ENCODE measurements at places on chromosomes 2 and 18.

- no peak for DNase-seq
Measured at GRCh38 chr2:153197402-153198386, 280.9 kb downstream of the RPRM start.

DNA sequence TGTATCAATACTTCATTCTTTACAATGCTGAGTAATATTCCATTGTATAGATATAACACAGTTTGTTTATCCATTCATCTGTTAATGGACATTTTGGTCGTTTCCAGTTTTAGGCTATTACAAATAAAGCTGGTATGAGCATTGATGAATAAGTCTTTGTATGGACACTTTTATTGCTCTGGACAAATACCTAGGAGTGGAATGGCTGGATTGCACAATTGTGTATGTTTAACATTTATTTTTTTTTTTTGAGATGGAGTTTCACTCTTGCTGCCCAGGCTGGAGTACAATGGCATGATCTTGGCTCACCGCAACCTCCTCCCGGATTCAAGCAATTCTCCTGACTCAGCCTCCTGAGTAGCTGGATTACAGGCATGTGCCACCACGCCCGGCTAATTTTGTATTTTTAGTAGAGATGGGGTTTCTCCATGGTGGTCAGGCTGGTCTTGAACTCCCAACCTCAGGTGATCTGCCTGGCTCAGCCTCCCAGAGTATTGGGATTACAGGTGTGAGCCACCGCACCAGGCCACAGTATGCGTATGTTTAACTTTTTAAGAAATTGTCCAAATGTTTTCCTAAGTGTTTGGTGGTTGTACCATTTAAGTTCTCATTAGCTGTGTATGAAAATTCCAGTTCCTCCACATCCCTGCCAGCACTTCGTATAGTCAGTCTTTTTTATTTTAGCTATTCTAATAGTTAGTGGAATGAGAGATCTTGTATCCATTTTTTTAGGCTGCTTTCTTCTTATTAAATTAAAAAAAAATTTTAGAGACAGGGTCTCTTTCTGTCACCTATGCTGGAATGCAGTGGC, 194.9 kb upstream of the HAAO start:
- no peak for DNase-seq

GRCh38 chr2:178265851-178266250, 71.5 kb downstream of the OSBPL6 start:
- no peak for DNase-seq

DNA sequence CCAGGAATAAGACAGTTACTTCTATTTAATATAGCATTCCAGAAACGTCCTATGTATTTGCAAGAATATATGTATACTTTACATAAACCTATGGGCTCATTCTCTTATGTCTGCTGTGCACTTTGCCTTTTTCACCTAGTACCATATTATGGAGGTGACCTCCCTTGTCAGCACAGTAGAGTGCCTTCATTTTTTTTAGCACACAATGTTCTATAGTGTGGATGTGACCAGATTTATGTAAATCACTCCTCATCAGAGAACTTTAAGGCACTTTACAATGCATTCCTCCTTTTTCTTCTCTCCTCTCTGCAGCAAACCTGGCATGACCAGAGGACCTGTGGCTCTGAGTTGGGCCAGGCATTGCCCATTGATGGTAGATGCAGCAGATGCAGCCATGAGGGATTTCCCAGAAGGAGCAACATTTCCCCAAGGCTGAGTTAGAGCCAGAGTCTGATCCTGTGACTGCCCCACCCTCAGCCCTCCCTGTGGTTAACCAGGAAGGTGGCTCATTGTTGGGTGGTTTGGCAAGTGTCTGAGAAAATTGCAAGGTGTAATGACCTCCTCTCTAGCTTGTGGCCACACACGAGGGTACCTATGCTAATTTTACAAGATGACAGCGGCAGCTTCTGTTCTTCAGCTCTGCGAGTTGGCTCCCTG, 76.5 kb upstream of the DLX2 start:
- DNase-seq, result peak; percentile 14

GRCh38 chr2:27832396-27832795, 57.8 kb downstream of the RBKS start:
- no peak for DNase-seq

DNA sequence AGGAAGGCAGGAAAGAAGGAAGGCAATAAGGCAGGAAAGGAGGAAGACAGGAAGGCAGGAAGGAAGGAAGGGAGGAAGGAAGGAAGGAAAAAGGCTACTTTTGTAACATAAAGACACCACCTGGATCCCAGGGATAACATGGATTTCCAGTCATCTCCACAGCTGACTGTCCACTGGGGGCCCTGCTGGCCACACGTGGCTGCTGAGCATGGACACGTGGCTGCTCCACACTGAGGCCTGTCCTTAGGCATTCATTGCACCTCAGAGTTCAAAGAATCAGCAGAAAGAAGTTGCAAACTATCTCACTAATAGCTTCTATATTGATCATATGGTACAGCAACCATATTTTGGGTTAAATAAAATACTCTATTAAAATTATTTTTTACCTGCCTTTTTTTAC, 130.2 kb upstream of the SALL3 start:
- no peak for DNase-seq

GRCh38 chr2:158317642-158318041, 138.9 kb downstream of the CCDC148 start:
- no peak for DNase-seq

DNA sequence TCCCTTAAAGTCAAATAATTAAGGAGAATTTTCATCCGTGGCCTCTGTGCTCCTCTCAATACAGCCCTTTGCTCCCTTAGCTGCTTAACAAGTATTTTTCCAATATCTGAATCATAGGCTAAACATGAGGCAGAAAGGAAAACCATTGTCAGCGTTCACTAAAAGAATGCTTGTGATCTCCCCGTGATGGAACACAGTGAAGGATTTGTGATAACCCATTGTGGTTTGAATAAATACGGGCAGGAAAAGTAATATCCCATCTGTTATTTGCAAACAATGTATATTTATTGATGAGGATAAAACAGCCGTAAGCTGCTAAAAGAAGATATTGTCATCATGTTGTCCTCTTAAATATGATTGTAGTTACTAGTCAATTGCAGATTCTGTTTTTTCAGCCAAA, 258.1 kb downstream of the NAPG start:
- no peak for DNase-seq

DNA sequence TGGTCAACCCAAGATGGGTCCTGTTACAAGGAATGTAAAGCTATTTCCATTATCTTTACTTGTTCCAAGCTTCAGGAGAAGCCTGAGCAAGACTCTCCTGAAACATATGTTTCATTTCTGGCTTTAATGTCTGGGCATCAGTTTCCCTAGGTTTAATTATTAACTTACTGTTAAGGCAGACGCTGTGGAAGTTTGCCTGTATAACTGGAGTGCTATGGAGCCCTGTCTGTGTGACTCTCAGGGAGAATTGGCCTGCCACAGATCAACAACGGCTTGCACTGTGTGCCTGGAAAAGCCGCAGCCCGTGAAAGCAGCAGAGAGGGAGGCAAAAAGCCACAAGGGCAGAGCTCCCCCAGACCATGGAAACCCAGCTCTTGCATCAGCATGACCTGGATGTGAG, 22.1 kb upstream of the LONRF2 start:
- no peak for DNase-seq

DNA sequence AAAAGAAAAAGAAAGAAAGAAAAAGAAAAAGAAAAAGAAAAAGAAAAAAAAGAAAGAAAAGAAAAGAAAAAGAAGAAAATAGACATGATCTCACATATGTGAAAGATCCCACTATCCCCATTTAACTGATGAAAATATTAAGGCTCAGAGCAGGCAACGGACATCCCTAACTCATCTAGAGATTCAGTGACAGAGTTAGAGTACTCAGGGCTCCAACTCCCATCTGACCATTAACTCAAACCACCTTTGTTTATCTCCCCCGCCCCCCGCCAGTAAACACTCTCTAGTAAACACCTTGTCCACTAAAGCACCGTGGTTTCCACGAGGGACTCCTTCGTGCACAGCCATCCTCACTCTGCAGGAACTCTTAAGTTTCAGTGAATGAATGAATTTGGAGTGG, 142.9 kb downstream of the TGIF1 start:
- DNase-seq, result no peak

- no peak for DNase-seq
Measured at GRCh38 chr2:19114754-19115231, 243.6 kb downstream of the OSR1 start.

- DNase-seq, result no peak
Measured at GRCh38 chr2:222296911-222297599, 1.7 kb downstream of the PAX3 start.

GRCh38 chr2:113117541-113118262, 9.7 kb upstream of the IL1RN start:
- DNase-seq, result no peak

- no peak for DNase-seq
Measured at GRCh38 chr2:55810622-55811020, 113.0 kb downstream of the EFEMP1 start.

Measured in CD4-positive, alpha-beta T cell treated with Interleukin-2 at 100 ng/mL for 4 hours (primary cell).